ENCODE measurements at places on chromosomes 2 and 18.
A peak's percentile ranks its signal among the peaks of the same experiment; 100 is the strongest.

DNA sequence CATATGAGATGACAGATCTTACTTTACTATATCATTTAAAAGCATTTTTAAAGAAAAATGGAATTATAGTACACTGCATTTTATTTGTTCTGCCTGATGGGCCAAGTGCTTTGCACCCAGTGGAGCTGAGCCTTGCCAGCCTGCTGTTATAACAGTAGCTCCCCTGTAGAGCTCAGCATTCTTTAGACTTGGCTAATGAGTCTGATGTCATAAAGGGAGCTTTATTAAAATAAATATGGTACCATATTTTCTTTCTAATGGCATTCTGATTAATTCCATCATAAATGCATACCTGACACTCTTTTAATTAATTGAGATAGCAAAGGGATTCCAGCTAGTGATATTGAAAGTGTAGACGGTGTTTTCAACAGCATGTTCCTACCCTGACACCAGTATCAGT, 40.7 kb downstream of the PARD3B start:
- no peaks in the 10 kb centered on the region for H3K4me1 ChIP-seq
- H3K27ac ChIP-seq: no peak overlapping the region
- no peaks in the 10 kb centered on the region for H3K36me3 ChIP-seq
- no peak overlapping the region for H3K4me3 ChIP-seq
- no peak for ATAC-seq
- no peaks in the 10 kb centered on the region for H3K27me3 ChIP-seq

DNA sequence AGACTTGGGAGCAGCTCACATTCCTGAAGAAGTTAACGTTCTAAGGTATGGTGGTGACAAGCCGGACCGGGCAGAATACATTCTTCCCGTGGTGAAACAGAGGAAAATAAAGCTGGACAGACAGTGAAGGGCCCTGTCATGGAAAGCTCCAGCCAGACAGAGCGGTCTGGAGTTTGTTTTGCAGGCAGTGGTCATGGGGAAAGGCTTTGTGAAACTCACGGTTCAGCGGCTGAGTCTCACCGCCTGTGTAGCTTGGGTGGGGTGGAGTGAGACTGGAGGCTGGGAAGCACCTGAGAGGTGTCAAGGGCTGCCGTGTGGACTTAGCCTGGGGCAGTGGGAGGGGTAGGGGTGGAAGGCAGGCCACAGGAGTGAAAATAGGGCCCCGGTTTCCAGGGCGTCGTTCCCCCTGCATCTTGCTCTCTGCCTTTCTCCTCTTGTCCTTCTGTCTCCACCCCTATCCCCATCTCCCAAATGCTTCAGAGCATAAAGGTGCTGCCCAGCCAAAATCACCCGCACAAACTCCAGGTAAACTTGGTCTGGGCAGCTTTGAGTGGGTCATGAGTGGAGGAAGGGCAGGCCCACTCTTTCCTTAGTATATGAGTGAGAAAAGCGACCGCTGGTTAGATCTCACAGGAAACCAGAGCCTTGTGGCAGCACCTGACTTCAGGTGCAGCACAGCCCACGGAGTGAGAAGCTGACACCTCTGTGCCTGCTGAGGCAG, 11.4 kb upstream of the SLC20A1 start:
- H3K27ac ChIP-seq: no peak overlapping the region
- H3K27me3 ChIP-seq: no peaks in the 10 kb centered on the region
- no peak for ATAC-seq
- H3K4me1 ChIP-seq: peaks cover 36% of the 10 kb centered on the region
- H3K36me3 ChIP-seq: peaks cover 7% of the 10 kb centered on the region
- no peak overlapping the region for H3K4me3 ChIP-seq

GRCh38 chr2:144825331-144826020, 305.6 kb upstream of the ZEB2 start:
- H3K4me1 ChIP-seq: no peaks in the 10 kb centered on the region
- no peaks in the 10 kb centered on the region for H3K36me3 ChIP-seq
- no peak overlapping the region for H3K27ac ChIP-seq
- ATAC-seq: no peak
- no peak overlapping the region for H3K4me3 ChIP-seq

GRCh38 chr18:7523772-7524171, 43.3 kb upstream of the PTPRM start:
- H3K4me3 ChIP-seq: no peak overlapping the region
- no peak for ATAC-seq
- H3K27me3 ChIP-seq: no peaks in the 10 kb centered on the region
- no peak overlapping the region for H3K27ac ChIP-seq
- H3K4me1 ChIP-seq: no peaks in the 10 kb centered on the region

DNA sequence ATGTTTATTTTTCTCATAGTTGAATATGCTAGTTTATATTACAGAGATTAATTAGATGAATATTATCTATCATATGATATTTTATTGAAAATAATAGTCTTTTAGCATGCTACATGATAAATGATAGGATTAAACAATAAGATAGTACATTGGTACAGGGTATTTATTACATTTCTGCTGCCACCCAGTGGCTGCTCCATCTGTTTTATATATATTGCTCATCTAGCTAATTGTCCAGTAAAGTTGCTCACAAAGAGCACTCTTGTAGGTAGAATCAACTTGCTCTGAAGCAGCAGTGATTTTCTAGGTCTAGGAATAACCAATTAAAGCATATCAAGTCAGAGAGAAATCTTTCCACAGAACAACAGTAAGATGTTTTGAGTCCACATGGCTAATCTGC, 183.3 kb downstream of the ASXL3 start:
- no peaks in the 10 kb centered on the region for H3K36me3 ChIP-seq
- H3K4me1 ChIP-seq: no peaks in the 10 kb centered on the region
- H3K4me3 ChIP-seq: no peak overlapping the region
- ATAC-seq: no peak
- H3K27me3 ChIP-seq: no peaks in the 10 kb centered on the region

- peaks cover 52% of the 10 kb centered on the region for H3K27me3 ChIP-seq
- H3K36me3 ChIP-seq: no peaks in the 10 kb centered on the region
- no peaks in the 10 kb centered on the region for H3K4me1 ChIP-seq
Measured at GRCh38 chr2:234771980-234772732, 179.7 kb upstream of the SH3BP4 start.

GRCh38 chr2:118878531-118879149, 31.2 kb upstream of the EN1 start:
- peaks cover 73% of the 10 kb centered on the region for H3K27me3 ChIP-seq
- H3K4me1 ChIP-seq: peaks cover 11% of the 10 kb centered on the region
- H3K4me3 ChIP-seq: no peak overlapping the region
- H3K36me3 ChIP-seq: no peaks in the 10 kb centered on the region

DNA sequence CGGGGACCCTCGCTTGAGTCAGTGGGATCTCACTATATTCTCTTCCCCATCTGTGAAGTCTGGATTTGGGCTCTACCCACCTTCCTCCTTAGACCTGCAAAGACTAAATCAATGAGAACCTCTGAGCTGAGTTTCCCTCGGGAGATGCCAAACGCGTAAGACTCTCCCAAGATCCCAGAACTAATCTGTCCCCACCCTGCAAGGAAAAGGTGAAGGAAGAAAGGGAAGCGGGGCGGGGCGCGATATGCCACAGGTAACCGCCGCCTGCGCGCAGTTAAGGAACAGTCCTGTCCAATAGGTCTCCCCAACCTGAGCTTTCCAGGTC, 780 bp downstream of the SRD5A2 start:
- H3K4me1 ChIP-seq: no peaks in the 10 kb centered on the region
- H3K36me3 ChIP-seq: no peaks in the 10 kb centered on the region
- ATAC-seq: no peak
- no peak overlapping the region for H3K27ac ChIP-seq
- no peak overlapping the region for H3K4me3 ChIP-seq
- H3K27me3 ChIP-seq: peaks cover 44% of the 10 kb centered on the region

DNA sequence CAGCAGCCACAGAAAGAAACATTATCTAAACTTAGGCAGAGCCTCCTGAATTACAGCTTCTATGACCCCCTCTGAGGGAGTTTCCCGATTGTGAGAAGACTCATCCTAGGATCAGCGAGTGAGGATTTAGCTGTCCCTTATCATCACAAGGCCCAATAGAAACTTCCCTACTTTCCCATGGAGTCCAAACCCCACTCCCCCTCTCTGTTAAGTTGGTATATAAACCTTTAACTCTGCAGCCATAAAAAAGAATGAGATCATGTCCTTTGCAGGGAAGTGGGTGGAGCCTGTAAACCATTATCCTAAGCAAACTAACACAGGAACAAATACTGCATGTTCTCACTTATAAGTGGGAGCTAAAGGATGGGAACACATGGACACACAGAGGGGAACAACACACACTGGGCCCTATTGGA, 78.8 kb downstream of the MYL12B start:
- no peak overlapping the region for H3K4me3 ChIP-seq
- no peak for ATAC-seq
- H3K27ac ChIP-seq: no peak overlapping the region
- H3K4me1 ChIP-seq: no peaks in the 10 kb centered on the region

- H3K27me3 ChIP-seq: peaks cover 26% of the 10 kb centered on the region
- no peaks in the 10 kb centered on the region for H3K36me3 ChIP-seq
- ATAC-seq: no peak
Measured at GRCh38 chr2:173793709-173794565, 171.2 kb downstream of the SP3 start.

DNA sequence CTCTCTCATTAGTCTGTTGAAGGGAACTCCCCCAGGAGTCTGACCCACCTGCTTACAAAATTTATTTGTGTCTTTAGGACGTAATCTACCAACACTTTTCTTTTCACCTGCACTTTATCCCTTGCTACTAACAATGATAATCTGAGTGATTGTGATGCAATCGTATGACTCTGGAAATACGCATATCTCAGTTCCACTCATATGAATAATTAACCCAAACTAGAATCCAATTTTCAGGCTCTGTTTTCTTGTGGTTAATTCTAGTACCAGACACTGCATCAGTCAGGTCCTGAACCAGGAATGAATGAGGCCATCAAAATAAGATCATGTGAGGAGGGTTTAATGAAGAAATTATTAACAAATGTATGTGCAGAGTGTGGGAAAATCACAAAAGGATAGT, 158.4 kb upstream of the SRD5A2 start:
- ATAC-seq: no peak
- H3K27ac ChIP-seq: no peak overlapping the region
- H3K27me3 ChIP-seq: peaks cover 13% of the 10 kb centered on the region
- H3K4me1 ChIP-seq: no peaks in the 10 kb centered on the region

GRCh38 chr2:168312036-168312822, 64.8 kb upstream of the STK39 start:
- no peak overlapping the region for H3K4me3 ChIP-seq
- ATAC-seq: no peak
- H3K4me1 ChIP-seq: no peaks in the 10 kb centered on the region
- H3K27me3 ChIP-seq: no peaks in the 10 kb centered on the region
- H3K36me3 ChIP-seq: peaks cover 4% of the 10 kb centered on the region

DNA sequence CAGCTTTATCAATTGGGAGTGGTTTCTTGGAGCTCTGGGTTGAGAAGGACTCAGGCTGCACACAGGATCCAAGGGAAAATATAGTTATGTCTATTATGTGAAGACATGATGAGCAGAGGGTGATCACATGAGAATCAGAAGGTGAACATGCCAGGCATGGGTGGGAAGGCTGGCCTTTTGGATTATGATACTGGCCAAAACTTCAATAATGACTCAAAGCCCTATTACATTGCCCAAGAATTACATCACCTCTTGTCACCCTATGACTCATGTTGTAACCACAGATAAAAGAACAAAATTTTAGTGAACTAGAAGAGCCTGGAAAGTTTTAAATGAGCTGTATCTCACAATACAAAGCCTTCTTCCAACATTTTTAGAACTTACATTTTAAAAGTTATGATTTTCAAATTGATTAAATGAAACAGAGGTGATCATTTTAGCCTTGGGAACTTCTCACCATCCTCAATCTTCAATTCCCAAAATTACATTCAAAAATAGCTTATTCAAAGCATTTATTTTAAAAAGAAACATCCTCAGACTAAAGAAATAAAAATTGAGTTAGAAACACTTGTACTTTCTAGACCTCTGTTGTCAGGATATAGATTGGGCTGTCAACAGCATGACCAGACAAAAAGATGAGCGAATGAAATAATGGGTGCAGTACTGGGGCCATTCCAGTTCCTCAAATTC, 428.3 kb downstream of the MBD2 start:
- ATAC-seq: peak; percentile 12
- H3K4me3 ChIP-seq: no peak overlapping the region
- H3K4me1 ChIP-seq: no peaks in the 10 kb centered on the region

DNA sequence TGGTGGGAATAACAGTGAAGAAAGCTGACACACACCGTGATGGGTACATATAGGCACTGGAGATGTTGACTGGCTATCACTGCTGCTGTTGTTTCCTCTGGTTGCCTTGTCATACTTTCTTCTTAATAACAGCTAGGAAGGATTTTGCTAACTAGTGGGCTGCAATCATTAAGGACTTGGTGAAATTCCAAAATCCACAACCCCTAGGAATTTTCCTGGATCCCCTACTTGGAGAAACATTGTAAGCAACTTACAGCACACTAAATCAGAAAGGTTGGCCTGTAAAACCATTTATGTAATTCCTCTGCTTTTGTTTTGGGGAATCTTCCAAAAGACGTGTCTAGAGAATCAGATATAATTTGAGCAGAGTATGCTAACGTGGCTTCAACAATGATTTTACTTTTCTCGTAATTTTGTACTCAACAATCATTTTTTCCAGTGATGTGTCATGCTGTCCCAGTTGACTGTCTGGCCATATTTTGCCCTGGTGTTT, 8.0 kb upstream of the COL3A1 start:
- H3K27ac ChIP-seq: no peak overlapping the region
- H3K4me3 ChIP-seq: no peak overlapping the region
- H3K4me1 ChIP-seq: no peaks in the 10 kb centered on the region
- no peaks in the 10 kb centered on the region for H3K27me3 ChIP-seq
- no peak for ATAC-seq

GRCh38 chr2:52622266-52622665, 1145.3 kb upstream of the CHAC2 start:
- H3K4me1 ChIP-seq: no peaks in the 10 kb centered on the region
- H3K27ac ChIP-seq: no peak overlapping the region
- no peaks in the 10 kb centered on the region for H3K36me3 ChIP-seq
- no peak overlapping the region for H3K4me3 ChIP-seq

DNA sequence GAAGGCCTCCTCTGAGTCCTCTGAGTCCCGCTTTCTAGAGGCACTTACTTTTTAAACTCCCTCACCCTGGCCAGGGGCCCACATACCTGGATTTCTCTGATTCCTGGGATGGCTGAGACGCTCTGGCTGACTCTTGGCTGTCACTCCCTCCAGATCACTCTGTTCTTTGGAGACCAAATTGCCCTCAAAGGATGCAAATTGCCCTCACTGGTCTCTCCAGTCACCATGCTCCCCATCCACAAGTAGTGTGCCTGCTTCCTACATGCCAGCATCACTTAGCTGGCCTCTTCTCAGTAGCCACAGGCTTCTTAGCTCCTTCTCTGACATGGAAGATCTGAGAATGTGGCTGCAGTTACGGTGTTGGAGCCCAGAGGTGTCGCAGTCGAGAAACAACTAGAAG, 41.3 kb upstream of the CCDC68 start:
- no peak overlapping the region for H3K27ac ChIP-seq
- no peaks in the 10 kb centered on the region for H3K36me3 ChIP-seq
- H3K27me3 ChIP-seq: no peaks in the 10 kb centered on the region
- ATAC-seq: no peak

GRCh38 chr2:138500592-138501424, 762 bp upstream of the SPOPL start:
- peaks cover 25% of the 10 kb centered on the region for H3K36me3 ChIP-seq
- peak overlapping the region; percentile 94 for H3K4me3 ChIP-seq
- H3K27ac ChIP-seq: peak overlapping the region; percentile 92
- H3K27me3 ChIP-seq: no peaks in the 10 kb centered on the region
- peaks cover 28% of the 10 kb centered on the region for H3K4me1 ChIP-seq
- no peak for ATAC-seq
